ENCODE measurements at places on chromosomes 3 and 15.

GRCh38 chr15:66617137-66618090 lies 51.6 kb upstream of the LCTL start:
- DNase-seq, result no peak

- DNase-seq, result no peak
Measured at GRCh38 chr3:48595526-48596121, 495 bp upstream of the COL7A1 start.

- DNase-seq, result no peak
Measured at GRCh38 chr3:56914646-56915045, 112.9 kb upstream of the ARHGEF3 start.

DNA sequence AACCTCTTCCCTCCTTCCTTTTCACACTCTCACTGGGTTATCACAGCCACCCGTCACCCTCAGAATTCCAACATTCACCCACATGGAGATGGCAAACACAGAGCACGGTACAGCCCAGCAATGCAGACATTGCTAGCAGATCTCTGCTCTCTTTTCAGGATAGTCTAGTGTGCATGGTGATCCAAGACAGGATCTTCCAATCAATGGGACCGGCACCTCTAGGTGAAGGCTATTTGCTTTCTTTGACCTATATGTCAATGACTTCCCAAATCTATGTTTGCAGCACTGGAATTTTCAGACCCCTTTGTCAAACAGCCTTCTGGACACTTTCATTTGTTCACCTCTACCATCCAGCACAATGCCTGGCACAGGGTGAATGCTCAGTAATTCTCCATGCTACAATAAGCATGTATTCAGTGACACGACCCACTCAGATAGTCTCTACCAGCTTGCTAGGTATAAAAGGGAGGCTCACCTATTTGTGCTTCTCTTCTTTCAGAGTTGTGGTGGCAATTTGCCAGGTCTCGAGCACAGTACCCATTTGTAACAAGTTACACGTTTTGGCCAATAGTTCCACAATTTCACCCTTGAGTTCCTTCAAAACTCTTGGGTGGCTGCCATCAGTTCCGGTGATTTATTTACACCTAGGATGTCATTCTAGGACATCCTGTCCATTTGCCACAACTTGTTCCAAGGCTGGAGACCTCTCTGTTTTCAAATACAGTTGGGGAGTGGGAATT lies 279.1 kb upstream of the ICE2 start:
- DNase-seq, result no peak

DNA sequence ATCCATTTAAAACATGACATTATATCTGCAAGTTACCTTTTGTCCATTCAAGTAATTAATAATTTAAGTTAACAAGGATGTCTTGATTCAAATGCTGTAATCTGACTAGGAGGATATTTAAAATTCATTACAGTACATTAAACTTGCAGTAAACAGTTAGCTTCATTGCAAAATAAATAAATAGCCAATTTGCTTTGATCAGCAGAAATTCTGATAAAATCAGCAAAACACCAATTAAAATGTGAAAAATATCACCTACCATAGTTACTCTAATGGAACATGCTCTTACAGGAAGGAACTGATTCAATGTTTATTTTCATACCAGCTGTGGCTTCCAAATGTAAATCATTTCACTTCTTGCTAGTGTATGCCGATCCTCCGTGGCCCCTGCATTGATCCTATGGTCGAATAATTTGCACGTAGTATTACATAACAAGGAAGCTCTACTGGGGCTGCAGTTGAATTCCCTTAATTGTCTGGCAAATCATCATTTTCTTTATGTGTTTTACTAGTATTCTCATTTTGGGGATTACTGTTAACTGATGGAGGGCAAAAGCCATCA lies 150.7 kb downstream of the FOXB1 start:
- no peak for DNase-seq

DNA sequence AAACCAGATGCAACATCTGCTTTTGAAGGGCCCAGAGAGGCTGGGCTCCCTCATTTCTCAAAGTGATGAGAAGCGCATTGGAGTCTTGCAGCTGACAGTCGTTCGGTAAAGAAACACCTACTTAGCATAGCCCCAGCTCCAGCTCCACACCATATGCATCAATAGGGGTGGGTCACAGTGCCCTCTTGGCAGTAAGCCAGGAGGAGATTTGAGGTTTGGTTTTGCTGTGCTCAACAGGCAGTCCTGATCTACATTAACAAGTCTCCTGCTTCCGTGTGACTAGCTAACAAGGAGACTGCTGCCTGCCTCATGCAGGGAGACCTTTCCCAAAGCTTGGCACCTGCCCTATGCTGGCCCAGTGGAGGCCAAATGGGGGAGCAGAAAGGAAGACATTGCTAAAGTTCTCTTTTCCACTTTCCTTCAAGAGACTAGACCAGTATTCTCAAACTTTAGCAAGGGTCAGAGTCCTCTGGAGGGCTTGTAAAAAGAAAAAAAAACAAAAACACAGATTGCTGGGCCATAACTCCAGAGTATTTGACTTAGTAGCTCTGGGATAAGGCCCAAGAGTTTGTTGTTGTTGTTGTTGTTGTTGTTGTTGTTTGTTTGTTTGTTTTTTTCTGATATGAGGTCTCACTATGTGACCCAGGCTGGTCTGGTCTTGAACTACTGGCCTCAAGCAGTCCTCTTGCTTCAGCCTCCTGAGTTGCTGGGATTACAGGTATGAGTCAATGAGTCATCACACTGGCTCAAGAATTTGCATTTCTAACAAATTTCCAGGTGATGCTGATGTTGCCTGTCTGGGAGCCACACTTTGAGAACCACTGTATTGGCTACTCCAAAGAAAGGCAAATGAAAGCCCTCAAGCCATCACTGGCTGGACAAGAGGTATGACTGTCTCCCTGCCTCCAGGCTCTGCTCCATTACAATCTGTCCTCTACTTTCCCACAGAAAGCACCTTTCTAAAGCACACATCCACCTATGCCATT lies 294.9 kb downstream of the RORA start:
- no peak for DNase-seq

- DNase-seq, result no peak
Measured at GRCh38 chr15:68034081-68034480, 20.0 kb upstream of the PIAS1 start.

DNA sequence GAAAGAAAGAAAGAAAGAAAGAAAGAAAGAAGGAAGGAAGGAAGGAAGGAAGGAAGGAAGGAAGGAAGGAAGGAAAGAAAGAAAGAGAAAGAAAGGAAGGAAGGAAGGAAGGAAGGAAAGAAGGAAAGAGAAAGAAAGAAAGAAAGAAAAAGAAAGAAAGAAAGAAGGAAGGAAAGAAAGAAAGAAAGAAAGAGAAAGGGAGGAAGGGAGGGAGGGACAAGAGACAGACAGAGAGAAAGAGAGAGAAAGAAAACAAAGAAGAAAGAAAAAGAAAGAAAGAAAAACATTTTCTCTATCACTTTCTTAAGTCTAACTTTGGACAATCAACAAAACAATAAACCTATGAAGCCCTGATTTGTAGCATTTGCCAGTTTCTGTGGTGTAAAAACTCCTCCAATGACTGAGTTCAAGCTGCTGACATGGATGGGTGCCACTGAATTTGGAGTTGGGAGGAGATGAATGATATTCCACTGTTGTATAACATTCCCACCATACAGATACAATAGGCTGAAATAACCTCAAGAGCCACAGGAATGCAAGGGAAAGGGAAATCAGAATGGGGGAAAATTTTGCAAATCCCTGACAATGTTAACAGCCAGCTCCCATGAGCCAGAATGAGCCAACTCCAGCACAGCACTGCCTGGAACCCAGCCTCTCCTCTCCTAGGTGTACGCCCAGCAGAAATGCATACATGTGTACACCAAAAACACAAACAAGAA lies 15.0 kb upstream of the RTP3 start:
- no peak for DNase-seq

GRCh38 chr15:71705151-71705550 lies 105.2 kb upstream of the NR2E3 start:
- no peak for DNase-seq

- no peak for DNase-seq
Measured at GRCh38 chr15:74176262-74177214, 3.0 kb downstream of the ISLR start.

DNA sequence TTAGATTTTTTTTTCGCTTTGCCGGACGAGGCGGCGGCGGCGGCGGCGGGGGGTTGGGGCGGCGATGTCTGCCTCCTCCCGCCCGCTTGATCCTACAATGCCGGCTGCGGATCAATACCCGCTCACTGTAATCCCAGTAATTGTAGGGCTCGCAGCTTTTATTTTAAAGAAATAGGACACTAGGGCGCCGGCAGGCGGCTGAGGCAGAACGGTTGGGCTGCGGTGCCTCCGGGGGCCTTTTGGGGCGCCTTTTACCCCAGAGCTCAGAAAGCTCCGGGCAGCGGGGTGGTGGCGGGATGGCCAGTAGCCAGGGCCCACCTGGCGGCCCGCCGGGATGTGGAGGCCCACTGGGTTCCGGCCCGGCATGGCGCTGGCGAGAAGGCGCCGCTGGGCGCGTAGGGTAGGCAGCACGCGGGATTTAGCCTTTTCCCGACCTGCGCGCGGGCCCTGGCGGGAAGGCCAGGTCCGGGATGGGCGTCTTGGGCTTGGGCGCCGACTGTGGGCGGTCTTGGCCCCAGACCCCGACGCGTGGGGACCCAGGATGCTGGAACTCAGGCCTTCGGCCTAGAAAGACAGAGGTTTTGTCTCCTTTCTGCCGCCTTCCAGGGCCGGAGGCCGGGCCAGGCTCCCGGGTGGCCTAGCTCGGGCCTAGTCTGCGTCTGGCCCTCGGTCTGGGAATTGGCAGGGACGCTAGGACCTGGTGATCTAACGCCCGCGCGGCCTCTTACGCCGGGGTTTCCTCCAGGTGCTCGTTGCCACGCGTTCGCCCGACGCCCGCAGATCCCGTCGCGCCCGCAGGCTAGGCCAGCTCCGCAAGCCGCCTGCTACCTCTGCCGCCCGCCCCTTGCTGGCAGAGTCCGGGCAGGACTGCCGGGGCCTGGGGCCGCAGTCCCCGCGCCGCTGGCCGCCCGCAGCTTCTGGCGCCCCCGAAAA lies 15.5 kb upstream of the ONECUT1 start:
- no peak for DNase-seq

GRCh38 chr3:178260887-178261565 lies 275.2 kb upstream of the KCNMB2 start:
- DNase-seq, result no peak

GRCh38 chr3:79263423-79263822 lies 504.4 kb downstream of the ROBO1 start:
- DNase-seq, result no peak

DNA sequence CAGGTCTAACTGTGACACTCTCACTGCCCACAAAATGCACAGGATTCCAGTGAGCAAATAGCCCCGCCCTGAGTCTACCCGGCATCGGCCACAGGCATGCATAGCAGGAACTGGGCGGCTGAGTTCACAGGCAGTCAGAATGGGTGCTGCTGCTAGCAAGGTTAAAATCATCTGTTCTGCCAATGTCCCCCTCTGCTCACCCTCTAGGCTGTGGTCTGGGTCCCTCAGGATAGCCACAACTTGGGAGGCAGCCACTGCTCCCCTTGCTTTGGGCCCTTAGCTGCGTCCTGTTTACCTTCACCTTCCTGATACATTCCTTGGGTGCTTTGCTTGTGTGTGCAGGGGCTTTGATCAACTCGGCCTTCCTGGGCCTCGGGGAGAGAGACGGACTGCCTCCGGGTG lies 232.9 kb upstream of the RGMA start:
- no peak for DNase-seq

- DNase-seq, result no peak
Measured at GRCh38 chr3:7700539-7700938, 801.1 kb upstream of the LMCD1 start.

GRCh38 chr15:67359431-67360079 lies 105.0 kb downstream of the IQCH start:
- DNase-seq, result no peak

- DNase-seq, result no peak
Measured at GRCh38 chr15:29790607-29791006, 31.7 kb downstream of the TJP1 start.

DNA sequence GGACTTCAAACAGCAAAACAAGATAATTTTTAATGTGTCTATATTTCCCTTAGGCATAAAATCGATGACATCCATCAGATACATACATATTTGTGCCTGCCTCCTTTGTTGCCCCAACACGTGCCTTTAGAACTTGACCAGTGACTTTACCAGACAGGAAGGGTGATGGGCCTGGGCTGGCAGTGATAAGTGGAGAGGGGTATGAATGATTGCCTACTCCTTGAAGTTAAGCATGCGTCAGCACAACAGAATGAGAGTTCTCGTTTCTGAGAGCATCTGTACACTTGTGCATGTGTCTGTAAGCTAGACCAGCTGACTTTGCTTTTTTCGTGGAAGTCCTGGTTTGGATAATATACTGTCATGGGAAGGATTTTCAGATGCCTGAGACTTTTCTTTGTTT lies 54.9 kb upstream of the COL6A6 start:
- no peak for DNase-seq

- no peak for DNase-seq
Measured at GRCh38 chr15:80476036-80476435, 71.9 kb downstream of the ARNT2 start.

DNA sequence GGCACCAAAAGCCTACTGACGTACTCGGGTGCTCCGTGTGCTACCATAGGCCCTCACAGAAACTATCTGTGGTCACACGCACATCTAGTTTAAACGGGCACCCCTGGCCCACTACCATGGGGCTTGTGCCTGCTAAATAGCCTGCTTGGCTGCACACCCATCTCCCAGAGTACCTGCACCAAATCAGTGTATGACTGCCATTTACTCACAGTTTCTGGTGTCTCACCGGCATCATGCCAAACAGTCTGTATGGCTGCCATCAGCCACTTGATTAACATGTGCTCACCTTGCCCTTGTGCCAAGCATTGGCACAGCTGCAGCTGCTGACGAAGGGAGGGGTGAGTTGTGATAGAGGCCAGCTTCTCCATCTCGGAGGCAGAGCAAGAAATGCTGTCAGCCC lies 232.7 kb downstream of the IGSF11 start:
- DNase-seq, result no peak

GRCh38 chr15:88890495-88890894 lies 4.8 kb downstream of the HAPLN3 start:
- DNase-seq, result no peak

GRCh38 chr3:23928524-23928923 lies 11.6 kb downstream of the RPL15 start:
- no peak for DNase-seq

GRCh38 chr15:29319823-29320222 lies 50.2 kb upstream of the NSMCE3 start:
- no peak for DNase-seq

GRCh38 chr3:39396690-39397089 lies 9.8 kb upstream of the RPSA start:
- DNase-seq, result no peak

DNA sequence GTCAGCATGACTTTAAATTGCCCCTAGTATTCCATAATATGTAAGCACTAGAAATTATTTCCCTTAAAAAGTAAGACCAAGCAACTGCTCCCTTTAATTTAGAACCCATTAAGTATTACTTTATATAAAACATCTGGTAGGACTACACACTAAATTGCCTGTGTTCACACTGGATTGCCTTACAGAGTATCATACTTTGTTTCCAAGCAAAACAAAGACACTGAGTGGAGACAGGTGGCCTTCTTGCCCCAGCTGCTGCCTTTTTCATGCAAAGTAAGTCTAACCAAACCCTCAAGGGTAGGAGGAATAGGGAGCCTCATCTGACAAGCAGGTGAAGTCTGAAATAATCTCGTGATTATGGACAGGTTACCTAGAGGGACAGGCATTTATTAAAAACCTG lies 87.3 kb downstream of the PEX5L start:
- DNase-seq, result no peak

GRCh38 chr3:150348500-150348899 lies 59.6 kb upstream of the TSC22D2 start:
- DNase-seq, result no peak
